Smooth muscle cell of the brain vasculature (primary cell): ENCODE measurements at places on chromosomes 2 and 18.

GRCh38 chr18:77014538-77014937 lies 118.0 kb downstream of the MBP start:
- DNase-seq = no peak

- DNase-seq = no peak
These were observed 21.9 kb upstream of the NPC1 start for GRCh38 chr18:23608211-23608610.

DNA sequence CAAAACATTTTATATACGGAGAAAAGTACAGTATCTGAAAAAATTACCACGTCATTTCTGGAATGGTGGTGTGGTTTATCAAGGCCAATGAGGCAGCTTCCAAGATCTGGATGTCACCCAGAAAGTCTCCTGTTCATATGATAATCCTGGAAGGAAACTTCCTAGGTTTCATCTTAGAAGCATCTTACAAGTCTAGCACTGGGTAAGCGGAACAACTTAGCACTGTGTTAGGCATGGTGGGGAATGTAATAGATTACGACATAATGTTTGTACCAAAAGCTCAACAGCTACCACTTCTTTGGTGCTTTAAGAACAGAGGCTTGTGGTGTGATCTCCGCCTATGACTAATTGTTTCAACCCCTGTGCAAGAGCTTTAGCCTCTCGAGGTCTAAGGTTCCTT lies 63.1 kb upstream of the LYPD1 start:
- no peak for DNase-seq

DNA sequence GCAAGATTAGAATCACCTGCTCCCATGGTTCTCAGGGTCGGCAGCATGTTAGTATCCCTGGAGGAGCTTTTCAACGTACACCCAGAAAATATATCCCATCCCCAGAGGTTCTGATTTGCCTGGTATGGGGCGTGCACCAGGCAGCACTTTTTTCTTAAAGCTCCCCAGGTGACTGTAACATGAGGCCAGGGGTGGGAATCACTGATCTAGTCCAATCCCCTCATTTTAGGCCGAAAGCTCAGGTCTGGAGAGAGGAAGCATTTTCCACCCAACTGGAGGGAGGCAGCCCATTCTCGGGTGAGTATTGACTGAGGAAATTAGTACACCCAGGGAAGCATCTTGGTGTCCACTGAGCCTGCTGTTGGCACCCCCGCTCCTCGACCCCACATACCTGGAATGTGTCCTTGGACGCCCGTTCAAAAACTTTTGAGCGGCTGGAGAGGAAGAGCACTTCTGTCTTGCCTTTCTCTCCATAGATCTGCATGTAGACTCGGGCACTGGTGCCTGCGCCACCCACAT lies 94.3 kb downstream of the LOXHD1 start:
- DNase-seq = no peak

- no peak for DNase-seq
These were observed 57.2 kb downstream of the TSHZ1 start for GRCh38 chr18:75267643-75268363.

DNA sequence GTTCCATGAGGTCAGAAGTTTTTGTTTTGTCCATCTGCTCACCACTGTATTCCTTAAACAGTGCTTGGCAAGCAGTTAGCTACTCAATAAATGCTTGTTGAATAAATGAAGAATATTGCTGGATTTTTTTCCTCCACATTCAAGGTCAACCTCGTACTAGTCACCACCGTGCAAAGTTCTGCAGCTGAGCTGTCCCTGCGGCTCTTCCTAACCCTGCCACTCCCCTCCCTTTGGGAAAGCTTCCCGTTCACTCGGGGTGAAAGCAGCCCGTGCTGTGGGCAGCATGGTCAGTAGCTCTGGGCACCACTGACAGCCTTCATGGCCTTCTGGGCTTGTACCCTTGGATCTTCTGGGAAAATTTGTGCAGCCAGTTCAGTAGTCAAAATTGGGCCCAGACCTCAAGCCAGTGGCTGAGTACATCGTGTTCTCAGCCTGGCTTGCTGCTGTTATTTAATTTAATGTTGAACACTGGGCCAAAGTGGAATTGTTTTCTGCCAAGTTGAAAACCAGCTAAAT lies 469.3 kb upstream of the RAB12 start:
- no peak for DNase-seq

- DNase-seq = no peak
These were observed 1.4 kb upstream of the RNF103 start for GRCh38 chr2:86625096-86625495.
